Liver (tissue), 10 donors: ENCODE measurements at places on chromosomes 7 and 10.
A peak's percentile ranks its signal among the peaks of the same experiment; 100 is the strongest.

DNA sequence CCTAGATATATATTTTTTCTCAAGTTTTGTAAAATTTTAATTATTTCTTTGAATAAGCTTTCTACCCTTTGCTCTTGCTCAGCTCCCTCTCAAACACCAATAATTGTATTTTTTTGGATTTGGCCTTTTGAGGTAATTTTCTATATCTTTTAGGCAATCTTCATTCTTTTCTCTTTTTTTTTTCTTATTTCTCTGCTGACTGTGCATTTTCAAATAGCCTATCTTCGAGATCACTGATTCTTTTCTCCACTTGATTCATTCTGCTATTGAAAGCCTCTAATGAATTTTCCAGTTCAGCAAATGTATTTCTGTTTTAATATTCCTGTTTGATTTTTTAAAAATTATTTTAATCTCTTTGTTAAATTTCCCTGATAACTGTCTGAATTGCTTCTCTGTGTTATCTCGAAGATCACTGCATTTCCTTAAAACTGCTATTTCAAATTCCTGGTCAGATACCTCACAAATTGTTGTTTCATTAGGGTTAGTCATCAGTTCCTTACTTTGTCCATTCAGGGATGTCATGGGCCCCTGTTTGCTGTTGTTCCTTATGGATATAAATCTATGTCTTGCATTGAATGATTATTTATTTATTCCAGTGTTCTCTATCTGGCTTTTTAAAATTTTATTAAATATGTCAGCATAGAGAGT lies 100.1 kb upstream of the UNC5B start:
- no peak for DNase-seq

DNA sequence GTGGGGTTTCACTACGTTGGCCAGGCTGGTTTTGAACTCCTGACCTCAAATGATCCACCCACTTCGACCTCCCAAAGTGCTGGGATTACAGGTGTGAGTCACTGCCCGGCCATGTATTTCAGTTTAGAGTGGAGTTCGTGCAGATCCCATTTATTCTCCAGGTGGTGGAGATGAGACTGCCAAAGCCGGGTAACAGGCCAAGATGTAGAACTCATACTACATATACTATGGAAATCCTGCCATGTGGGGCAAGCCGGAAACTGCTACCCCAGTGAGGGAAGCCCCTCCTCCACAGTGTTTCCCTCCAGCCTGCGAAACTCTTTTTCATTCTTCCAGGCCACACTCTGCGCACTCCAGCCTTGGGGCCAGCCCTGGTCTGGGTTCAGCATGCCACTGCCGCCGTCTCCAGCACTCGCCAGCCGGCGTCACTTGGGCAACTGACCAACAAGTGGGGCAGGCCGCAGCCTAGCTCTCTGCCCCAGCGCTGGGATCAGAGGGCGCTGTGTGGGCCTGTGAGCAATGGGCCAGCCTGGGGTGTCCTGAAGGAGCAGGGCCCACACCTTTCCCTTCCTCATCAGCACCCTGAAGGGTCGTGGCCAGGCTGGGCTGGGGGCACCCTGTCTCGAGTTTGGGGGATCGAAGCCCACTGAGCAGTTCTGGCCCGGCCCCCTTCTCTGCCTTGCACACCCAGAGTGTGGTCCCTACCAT lies 122.0 kb downstream of the TRRAP start:
- DNase-seq = no peak

GRCh38 chr10:86068231-86069054 lies 298.2 kb downstream of the GRID1 start:
- no peak for DNase-seq

DNA sequence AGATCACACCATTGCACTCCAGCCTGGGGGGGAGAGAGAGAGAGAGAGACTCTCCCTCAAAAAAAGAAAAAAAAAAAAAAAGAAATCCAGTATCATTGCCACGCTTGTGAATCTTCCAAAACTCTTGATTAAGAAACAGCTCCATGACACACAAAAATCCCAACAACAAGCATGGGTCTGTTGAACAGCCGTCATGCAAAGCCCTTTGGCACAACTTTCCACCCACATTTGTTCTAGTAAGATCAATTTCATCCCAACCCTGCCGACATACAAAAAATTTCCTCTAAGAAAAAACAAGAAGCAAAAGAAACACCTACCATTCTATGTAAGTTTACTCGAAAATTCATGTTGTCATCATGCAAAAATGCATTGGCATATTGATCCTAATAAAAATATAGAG lies 62.8 kb downstream of the ARMH3 start:
- no peak for DNase-seq

DNA sequence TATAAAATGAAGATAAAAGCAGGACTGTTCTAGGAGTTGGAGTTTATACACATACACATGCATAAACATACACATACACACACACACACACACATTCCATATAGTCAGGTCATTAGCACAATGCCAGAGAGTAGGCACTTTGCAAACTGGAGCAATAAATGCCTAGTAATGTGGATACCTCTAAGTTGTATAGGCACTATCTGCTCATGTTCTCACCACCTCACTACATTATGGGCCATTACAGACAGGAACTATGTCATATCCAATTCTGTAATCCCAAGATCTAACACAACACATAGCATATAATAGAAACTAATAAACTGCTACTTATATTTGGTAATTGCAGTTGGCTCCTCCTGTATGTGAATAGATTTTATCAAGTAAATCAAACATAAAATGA lies 115.6 kb downstream of the GRM8 start:
- DNase-seq = no peak

DNA sequence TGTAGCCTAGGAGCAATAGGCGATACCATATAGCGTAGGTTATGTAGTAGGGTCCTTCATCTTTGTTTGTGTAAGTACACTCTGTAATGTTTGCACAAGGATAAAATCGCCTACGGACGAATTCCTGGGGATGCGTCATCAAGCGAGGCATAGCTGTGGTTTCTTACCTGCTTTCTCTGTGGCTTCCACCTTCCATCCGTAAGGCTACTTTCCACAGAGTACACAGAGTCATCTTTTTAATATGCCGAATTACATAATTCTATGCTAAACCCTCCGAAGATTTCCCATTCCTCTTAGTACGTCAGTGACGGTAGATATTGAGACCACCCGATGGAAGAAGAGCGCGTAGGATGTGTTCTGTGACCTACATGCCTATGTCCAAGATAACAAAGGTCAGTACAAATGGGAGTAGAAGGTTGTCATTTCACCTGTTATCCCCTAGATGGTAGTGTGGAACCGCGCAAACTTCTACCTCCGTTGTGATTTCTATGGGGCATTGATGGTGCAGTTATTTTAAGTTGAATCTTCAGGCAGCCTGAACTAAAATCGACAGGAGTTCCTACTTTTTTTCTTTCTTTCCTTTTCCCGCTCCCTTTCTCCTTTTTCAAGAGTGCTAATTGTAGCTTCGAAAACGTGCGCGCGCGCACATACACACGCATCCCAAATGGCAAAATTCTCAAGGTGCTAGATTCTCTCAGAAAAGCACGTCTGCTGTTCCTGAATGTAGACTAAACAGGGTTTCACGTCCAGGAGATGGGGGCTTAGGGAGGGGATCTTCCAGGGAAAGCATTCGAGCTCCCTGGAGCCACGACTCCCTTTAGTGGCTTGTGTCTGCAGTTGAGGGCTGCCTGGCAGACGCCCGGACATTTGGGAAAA lies 111.7 kb upstream of the MBL2 start:
- DNase-seq = peak; percentile 48

DNA sequence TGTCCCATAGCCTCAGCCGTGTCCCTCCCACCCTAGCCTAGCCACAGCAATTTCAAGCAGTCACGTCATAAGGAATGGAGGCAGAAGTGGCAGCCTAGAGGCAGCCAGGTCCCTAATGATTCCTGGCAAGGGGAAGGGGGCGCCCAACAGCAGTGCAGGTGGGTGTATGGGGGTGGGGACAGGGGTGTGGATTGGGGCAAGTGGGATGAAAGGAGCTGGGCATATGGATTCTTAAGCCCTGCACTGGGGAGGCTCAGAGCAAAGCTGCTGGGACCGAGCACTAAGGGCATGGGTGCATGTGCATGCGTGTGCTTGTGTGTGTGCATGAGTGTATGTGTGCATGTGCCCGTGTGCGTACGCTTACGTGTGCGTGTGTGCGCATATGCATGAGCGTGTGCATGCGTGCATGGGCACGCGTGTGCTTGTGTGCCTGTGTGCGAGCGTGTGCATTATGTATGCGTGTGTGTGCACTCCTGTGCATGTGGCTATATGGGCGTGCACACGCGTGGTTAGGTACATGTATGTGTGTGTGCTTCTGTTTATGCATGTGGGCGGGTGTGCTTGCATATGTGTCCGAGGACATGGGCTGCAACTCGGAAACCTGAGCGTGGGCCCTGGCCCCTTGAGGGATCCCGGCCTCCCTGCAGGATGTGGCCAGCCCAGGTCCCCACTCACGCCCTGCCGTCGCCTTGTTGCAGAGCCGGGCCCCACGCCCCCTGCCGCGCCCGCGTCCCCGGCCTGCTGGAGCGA lies 34.1 kb downstream of the SH2B2 start:
- DNase-seq = no peak

DNA sequence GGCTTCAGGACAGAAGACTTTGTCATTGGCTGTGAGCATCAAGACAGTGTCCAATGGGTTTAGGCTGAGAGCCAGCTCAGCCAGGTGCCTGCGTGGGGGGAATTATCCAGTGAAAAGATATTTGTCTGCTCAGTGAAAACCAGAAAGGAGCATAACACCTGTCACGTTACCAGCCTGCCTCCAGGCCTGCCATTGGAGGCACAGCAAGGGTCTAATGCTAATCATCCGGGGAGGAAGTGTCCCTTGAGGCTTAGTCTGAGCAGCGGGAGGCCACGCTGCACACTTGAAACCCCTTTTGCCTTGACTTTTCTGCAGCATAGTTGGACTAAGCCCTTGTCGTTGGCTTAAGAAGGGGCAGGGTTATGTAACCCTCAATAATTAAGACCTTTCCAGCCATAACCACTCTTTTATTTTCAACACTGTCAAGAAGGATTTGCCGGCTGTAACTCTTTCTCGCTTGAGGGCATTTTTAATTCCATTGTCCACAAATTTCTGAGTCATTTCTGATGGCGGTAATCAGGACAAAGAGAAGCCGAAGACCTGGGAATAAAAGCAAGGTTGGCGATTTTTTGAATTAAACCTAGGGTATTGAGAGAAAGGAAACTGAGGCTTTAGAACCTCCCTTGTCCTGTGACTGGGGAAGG lies 639.6 kb upstream of the FOXK1 start:
- DNase-seq = no peak

GRCh38 chr7:6563936-6564770 lies 12.9 kb upstream of the GRID2IP start:
- no peak for DNase-seq

- DNase-seq = no peak
Measured at GRCh38 chr7:18320971-18321567, 174.5 kb upstream of the HDAC9 start.

GRCh38 chr10:70886921-70887665 lies 1.3 kb downstream of the PCBD1 start:
- no peak for DNase-seq

DNA sequence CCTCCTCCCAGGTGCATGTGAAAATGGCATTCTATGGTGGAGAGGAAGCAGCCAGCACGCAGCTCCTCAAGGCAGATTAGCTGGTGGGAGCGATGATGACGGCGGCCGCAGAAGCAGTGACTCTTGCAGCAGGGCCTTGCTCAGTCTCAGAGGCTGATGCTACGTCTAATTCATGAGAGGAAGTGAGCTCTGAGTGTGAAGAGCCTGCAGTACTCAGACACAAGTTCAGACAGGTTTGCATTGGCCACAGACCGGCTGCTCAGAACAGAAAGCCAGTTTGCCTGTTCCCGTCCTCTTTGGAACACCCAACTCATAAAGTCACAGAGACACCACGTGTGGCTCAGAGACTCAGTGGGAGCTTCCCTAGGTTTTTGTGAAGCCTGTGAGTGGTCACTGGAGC lies 136.5 kb downstream of the ADARB2 start:
- no peak for DNase-seq

GRCh38 chr7:114413761-114414155 lies 857 bp upstream of the FOXP2 start:
- DNase-seq = no peak

- no peak for DNase-seq
Measured at GRCh38 chr7:333393-333764, 43.4 kb downstream of the FOXL3 start.

GRCh38 chr10:129513312-129513711 lies 46.3 kb downstream of the MGMT start:
- no peak for DNase-seq

- DNase-seq = no peak
Measured at GRCh38 chr7:36092221-36092771, 60.8 kb upstream of the EEPD1 start.

- no peak for DNase-seq
Measured at GRCh38 chr10:58515291-58515941, 2.7 kb downstream of the BICC1 start.

- DNase-seq = no peak
Measured at GRCh38 chr10:24908793-24909423, 43.5 kb downstream of the PRTFDC1 start.

- DNase-seq = no peak
Measured at GRCh38 chr10:89203237-89203636, 3.9 kb downstream of the CH25H start.

DNA sequence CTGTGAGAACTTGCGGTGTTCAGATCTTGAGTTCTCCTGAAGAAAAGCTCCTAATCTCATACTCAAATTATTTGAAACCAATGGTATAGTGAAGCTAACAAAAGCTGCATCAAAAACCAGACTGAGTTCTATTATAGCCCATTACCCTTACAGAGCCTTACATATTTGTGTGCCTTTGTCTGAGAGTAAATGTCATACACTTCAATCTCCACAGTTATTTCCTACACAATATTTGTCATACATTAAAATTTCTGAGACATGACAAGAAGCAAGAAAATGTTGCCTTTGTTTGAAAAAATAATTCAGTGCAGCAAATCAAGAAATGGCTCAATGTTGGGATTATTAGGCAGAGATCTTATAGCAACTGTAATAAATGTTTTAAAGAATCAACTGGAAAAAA lies 776.1 kb upstream of the MBL2 start:
- DNase-seq = no peak

GRCh38 chr7:109967406-109967805 lies 1123.5 kb upstream of the LRRN3 start:
- DNase-seq = no peak

GRCh38 chr10:47044741-47045140 lies 133.5 kb downstream of the PTPN20 start:
- no peak for DNase-seq

DNA sequence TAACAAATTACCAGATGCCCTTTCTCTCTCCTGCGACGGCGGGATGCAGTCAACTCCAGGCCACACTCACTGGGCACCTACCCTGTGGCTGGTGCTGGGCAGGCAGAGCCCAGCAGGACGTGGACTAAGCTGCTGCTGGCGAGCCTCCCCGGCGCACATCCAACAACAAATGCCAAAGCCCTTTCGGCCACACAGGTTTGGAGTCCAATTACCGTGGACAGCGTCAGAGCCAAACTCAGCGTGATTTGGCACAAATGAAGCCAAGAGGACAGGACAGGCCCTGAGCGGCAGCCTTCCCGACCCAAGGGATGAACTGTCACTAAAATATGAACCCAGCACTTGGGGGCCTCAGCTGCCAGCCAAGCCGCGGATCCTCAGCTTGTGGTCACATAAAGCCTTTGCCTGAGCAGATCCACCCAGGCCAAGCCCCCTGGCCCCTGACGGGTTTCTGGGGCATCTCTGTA lies 28.4 kb downstream of the DAGLB start:
- DNase-seq = no peak

- DNase-seq = no peak
Measured at GRCh38 chr10:119140603-119141245, 24.8 kb downstream of the SFXN4 start.
